ENCODE measurements at places on chromosomes 2 and 18. TPM values are rescaled to one million over a fixed set of nuclear protein-coding genes. Genes with fewer than 3 reads are reported as not detected.

SRSF7 gene
- total RNA-seq, result 153 TPM

HOXD3 gene
- 14.7 TPM for total RNA-seq

- no peak for DNase-seq
These were observed 373.3 kb downstream of the RBM43 start for GRCh38 chr2:150888337-150888736.

DNA sequence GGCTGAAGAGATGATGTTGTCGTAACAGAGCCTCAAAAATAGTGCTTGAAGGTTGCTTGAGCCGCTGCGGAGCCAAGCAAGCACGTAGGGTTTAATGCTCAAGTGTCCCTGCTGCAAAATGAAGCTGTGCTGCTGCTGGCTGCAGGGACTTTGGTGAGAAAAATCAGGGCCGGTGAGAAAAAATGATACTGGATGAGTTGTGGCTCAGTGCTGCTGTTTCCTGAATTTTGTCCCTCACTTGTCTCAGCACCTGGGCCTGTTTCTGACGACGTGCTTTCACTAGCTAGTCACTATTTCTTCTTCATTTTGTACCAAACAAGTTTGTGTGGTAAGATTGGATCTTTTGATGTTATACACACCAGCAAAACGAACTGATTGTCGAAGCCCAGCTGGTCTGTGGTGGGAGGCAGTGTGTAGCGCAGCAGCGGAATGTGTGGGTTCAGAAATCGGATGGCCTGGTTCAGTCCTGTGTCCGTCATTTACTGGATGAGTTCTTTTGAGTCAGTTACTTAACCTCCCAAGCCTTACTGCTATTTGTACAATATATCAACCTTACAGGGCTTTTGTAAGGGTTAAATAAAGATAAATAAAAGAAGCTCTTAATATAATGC is 172.8 kb upstream of the FOSL2 start:
- no peak for DNase-seq

GRCh38 chr18:45335282-45336043 is 279.8 kb upstream of the SLC14A2 start:
- DNase-seq, result no peak
